Stimulated activated CD4-positive, alpha-beta T cell treated with anti-CD3 and anti-CD28 coated beads, Interleukin-4, amount 100 ng/mL, for 24 hours (primary cell): ENCODE measurements at places on chromosomes 3 and 15.

DNA sequence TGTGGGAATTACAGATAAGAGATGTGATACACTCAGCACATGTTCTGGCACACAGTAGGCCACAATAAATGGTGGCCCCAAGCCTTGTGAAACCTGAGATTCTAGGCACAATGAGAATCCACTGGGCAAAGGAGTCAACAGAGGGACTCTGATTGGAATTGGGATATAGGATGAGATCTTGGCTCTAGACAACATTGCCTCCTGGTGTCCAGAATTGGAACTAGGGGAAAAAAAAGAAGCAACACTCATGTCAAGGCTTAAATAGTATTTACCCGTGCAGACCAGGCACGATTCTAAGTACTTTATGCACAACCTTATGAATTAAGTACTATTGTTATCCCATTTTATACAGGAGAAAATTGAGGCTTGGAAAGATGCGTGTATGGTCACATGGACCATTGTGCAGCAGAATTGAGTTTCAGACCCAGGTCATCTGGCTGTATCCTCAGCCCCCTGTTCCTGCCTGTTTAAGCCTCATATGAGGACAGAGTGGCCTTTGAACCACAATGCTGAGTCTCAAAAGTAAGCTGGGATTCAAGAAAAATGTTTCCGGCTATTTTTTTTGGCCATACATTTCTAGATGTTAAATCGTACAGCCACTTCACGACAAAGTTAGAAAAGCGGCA is 124.8 kb downstream of the SV2B start:
- DNase-seq: no peak

DNA sequence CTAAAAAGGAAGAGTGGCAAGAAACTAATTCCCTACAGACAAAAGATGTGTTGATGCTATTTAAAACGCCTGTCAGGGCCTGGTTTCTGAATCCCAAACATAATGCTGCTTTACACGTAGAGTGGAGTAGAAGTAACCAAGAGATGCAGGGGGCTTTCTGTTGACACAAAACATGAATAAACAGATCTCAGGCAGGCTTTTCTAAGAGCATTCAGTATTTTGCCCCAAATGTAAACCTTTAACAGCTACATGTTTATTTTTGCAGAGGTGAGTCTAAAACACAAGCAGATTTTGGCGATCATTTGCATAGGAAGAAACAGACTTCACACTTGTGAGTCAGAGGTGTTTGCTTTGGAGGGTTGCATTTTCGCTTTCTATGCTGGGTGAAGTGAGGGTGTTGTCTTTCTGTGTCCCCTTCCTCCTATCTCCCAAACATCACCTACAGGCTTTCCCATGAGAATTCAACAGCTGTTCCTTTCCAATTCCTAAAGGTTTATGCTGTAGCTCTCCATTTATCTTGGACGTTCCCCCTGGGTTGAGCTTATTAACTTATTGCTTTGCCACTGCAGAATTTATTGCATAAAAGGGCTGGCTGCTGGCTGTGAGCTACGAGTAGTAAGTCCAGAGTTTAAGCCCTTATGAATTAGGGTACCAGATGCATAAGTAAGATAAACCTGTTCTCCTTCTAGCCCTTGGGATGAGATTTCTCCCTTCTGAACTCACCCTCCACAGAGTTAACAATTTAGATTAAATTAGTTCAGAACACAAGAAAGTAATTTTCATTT is 156.7 kb downstream of the DIPK2A start:
- DNase-seq: no peak

DNA sequence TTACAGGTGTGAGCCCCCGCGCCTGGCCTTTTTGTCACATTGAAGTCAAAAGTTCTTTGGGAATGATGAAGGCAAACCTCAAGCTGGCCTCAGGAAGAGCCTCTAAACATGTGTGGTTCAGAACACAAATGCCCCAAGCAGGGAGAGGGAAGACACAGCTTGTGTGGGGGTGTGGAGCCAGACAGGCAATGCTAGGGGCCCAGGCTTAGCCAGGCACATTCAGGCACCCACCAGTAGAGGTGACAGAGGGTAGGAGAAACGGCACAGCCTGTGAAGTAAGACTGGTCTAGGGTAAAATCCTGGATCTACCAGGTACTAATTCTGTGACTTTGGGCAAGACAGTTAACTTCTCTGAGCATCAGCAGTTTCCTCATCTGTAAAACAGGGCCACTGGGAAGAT is 3.5 kb downstream of the HDC start:
- DNase-seq: no peak

DNA sequence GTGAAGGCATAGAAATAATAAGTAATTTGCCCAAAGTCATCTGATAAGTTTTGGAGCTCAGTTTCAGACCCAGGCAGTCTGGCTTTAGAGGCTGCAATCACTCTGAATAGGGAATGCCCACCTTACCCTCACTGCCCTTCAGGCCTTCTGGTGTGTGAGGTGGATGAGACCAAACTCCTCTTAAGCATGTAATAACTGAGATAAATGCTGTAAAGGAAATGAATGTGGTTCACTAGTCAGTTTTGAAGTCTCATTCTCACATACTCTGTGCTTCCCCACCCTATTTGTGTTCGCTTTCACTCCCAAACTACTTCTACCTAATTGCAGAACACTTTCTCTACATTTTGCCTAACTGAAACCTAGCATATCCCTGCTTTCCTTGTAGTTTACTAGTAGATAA is 144.1 kb downstream of the FILIP1L start:
- DNase-seq: no peak

GRCh38 chr15:60751985-60752952 is 273.3 kb upstream of the ICE2 start:
- no peak for DNase-seq

- no peak for DNase-seq
Measured at GRCh38 chr3:27720899-27721716, 1.0 kb downstream of the EOMES start.

DNA sequence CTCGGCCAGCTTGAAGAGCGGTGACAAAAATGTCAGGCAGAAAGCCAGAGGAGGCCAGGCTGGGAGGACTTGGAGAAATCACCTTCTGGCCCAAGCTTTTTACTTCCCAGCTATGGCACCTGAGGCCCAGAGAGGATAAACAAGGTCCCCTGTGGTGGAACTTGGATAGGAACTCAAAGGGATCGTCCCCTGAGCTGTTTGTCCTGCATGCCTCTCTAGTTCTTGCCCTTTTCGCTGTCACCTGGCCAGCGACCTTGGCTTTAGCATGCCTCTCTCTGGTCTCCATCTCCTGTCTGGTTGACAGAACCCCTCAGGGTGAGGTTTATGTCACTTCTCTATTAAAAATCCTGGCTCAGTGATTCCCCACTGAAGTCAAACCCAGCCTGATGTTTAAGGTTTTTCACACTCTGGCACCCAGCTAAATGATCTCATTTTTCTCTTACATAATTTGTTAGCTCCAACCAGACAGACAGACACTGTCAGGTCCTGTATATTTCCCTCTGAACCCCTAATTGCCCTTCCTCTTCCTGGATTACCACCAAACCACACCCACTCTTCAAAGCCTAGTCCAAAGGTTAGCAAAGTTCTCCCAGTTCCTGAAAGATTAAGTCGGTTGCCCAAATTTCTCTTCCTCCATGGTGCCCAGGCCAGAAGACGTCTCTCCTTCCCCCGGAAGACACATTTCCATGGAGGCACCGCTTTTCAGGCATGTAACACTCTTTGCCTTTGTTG is 169.1 kb downstream of the FAM43A start:
- DNase-seq: no peak

GRCh38 chr15:81572190-81572589 is 198.2 kb upstream of the TMC3 start:
- no peak for DNase-seq

DNA sequence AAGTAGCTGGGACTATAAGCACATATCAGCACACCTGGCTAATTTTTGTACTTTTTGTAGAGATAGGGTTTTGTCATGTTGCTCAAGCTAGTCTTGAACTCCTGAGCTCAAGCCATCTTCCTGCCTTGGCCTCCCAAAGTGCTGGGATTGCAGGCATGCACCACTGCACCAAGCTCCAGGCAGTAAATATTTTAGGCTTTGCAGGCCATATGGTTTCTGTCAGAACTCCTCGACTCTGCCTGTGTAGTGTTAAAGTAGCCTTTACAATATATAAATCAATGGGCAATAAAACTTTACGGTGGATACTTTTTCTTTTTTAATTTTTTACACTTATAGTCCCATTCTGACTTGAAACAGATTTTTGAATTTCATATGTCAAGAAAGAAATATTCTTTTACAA is 41.6 kb downstream of the DAG1 start:
- DNase-seq: no peak

DNA sequence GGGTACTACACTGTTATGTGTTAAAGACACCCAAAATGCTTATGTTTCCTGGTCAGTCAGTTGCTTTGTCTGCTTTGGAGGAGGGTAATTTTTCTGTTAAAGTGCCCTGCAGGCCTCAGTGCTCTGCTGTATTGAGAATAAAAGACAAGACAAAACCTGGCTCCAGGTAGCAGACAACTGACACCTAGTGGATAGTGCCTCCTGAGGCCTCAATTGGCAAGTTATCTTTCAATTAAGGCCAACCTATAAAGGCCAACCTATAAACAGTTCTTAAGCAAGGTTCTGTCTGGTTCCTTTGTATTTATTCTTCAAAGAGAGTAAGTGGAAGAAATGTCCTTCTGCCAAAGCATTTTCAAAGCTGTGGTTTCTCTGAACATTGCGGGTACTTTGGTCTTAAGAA is 773.8 kb downstream of the MECOM start:
- DNase-seq: no peak

GRCh38 chr3:139198929-139199328 is 144.9 kb upstream of the MRPS22 start:
- no peak for DNase-seq

GRCh38 chr3:126142652-126143051 is 37.7 kb downstream of the ALDH1L1 start:
- DNase-seq: peak; percentile 1

DNA sequence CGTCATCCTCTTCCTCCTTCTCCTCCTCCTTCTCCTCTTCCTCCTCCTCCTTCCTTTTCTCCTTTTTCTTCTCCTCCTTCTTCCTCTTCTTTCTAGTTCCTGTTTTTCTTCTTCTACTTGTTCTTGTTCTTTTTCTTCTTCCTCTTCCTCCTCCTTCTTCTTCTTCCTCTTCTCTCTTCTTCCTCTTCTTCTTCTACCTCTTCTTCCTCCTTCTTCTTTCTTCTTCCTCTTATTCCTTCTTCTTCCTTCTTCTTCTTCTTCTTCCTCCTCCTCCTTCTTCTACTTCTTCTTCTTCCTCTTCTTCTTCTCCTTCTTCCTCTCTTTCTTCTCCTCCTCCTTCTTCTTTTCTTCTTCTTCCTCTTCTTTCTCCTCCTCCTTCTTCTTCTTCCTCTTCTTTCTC is 310.2 kb upstream of the LMCD1 start:
- no peak for DNase-seq

DNA sequence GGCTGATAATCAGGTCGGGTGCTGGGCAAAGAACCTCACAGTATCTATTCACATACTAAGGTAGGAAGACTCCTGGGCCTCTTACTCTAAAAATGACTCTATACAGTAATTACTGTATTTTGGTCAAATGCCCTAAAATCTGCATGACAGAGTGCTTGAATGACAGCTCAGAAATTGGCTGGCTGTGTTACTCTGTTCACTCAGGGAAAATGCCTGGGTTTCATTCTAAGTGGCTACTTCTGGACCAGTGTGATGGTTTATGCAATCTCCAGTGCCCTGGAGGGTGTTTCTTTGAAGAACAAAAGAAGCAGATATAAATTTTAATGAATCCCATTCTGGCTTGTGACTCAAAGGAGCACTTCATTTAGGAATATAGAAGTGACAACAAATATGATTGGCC is 2.2 kb downstream of the GABRR3 start:
- no peak for DNase-seq

GRCh38 chr15:76963596-76963995 is 31.3 kb upstream of the PSTPIP1 start:
- no peak for DNase-seq

DNA sequence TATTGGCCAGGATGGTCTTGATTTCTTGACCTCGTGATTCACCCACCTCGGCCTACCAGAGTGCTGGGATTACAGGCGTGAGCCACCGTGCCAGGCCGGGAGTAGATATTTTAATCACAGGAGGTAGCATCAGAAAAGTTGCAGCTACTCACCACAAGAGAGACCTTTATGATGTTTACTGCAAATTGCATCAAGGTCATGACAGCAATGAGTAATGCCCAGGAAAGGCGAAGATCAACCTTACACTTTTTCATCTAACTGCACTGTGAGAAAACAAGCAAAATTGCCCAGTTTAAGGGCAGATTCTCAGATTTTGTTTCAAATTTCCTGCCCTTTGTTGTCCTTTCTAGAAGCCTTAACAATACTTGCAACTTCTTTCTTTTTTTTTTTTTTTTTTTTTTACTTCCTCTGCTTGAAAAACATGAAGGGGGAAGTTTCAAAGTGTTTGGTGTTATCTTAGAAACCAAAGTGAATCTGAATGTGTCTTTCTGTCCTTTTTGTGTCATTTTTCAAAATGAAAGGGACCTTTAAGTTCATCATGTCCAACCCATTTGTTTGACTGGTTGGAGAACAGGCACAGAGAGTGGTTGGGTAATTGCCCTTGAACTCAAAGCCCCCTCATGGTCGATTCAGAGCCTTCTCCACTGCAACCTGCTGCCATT is 25.0 kb downstream of the TGFBR2 start:
- peak; percentile 68 for DNase-seq

DNA sequence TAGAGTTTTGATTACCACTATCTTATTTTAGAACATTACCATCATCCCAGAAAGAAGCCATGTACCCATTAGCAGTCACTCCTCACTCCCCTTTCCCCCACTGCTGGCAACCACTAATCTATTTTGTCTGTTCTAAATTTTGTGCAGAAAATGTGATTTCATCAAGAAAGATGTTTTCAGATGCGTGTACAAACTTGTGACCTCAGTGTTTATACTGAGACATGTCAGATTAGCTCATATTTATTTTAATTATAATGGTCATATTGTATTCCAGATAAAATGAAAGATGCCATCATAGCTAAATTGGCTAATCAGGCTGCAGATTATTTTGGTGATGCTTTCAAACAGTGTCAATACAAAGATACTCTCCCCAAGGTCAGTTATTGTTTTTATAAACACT is 27.8 kb downstream of the PDCD6IP start:
- DNase-seq: no peak
